ENCODE measurements at places on chromosomes 13 and 19. TPM values are rescaled to one million over a fixed set of nuclear protein-coding genes. Genes with fewer than 3 reads are reported as not detected.

- DNase-seq, result no peak
These were observed 24.1 kb upstream of the CEACAM20 start for GRCh38 chr19:44553478-44554171.

DNA sequence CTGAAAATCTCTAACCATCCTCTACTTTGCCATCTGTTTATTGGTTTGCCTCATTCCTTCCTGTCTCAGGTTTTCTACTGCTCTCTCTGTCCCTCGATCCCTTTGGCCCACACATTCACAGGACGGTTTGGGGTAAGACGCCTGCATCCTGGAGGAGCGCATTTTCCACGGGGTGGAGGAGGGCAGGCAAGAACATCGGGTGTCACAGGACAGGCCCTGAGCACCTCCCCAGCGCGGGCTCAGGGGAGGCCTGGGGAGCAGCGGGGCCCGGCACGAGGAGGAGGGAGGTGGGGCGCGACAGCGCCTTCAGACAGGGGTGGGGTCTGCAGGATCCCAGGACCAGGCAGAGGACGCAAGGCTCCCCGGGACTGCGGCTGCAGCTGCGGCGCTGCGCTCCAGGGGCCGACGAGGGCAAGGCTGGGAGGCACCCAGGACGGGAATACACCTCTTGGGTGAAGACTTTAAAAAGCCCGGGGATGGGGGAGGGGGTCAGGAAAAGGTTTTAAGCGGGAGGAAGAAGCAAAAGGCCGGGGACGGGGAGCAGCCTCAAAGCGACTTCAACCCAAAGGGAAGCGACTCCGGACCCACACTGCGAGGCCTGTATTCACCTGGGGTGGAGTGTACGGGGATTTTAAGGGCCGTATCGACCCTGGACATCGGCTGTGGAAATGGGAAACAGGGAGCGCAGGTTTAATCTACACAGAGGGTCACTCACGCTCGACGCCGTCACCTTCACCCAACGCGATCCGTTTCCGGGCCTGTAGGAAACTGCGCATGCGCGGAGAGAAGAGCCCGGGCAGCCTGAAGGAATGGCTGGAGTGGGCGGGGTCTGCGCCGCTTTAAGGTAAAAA lies at the start of gene ZNF415:
TSS of gene ZNF415 (minus strand) at position 770 of the 851 bp plus-strand sequence. CDS start 10,234 bp downstream, outside the sequence.
- no peak for DNase-seq

GRCh38 chr13:98780451-98780850 lies 28.0 kb upstream of the SLC15A1 start:
- no peak for DNase-seq

- no peak for DNase-seq
These were observed 222.9 kb downstream of the RFC3 start for GRCh38 chr13:34040863-34041262.

The ZNF729 gene
- polyA plus RNA-seq, result not detected

The EIF3K gene
- 401 TPM for polyA plus RNA-seq

The PRR19 gene
- polyA plus RNA-seq, result 0.64 TPM

The RFPL4AL1 gene
- not detected for polyA plus RNA-seq

The LILRA1 gene
- polyA plus RNA-seq, result not detected

DNA sequence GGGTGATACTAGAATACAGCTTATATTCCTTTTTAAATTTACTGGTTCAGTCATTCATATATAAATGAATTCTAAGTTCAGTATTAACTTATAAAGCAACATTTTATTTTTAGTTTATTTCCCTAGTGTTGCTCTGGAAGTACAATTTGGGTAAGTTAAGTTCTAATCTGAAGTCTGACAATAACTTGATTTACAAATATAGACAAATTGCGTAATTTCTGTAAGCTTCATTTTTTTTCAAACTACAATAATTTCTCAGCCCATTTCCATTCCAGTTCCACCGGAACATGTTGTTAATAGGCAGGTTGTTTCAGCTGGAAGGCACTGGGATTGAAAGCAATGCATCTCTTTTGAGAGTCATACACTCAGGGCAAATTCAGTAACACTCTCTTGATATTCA lies 2000.7 kb downstream of the OLFM4 start:
- DNase-seq, result no peak

GRCh38 chr13:59120297-59120843 lies 1043.4 kb downstream of the DIAPH3 start:
- DNase-seq, result no peak

GRCh38 chr13:92967923-92968322 lies 258.7 kb upstream of the GPC6 start:
- DNase-seq, result no peak

DNA sequence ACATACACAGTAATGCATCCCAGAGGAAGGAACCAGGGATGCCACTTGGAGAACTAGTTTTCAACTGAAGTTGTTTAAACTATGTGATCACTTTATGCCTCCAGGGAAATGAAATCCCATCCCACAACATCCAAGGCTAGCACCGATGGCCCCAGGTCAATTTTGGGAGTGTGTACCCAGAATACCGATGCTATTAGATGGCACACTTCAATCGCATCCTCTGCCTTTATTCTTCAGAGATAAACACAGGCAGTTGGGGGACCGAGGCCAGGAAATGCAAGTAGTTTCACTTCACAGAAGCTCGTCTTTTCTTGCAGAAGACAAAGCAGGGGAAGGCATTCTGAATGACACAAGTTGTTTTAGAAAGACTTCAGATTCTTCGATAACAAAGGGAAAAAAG lies 13.8 kb downstream of the STK24 start:
- peak; percentile 61 for DNase-seq

DNA sequence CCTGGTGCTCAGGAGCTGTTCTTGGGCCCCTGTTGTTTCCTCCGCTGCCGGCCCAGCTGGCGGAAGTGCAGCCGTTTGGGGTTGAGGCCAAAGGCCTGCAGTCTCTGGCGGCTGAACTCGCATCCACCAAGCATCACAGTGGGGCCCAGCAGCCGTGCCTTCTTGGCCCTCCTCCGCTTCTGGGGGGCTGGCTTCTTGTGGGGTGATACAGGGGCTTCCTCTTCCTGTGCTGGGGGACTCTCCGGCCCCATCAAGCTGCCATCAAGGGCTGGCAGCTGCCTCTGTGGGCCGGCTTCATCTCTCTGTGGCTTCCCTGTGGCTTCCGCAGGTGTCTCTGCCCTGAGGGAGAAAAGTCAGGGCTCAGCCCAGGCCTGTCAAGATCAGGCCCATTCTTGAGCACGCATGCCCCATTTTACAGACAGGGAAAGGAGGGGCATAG lies 10.3 kb downstream of the ATG4D start:
- peak; percentile 54 for DNase-seq

The B3GNT8 gene
- polyA plus RNA-seq, result 11.1 TPM

DNA sequence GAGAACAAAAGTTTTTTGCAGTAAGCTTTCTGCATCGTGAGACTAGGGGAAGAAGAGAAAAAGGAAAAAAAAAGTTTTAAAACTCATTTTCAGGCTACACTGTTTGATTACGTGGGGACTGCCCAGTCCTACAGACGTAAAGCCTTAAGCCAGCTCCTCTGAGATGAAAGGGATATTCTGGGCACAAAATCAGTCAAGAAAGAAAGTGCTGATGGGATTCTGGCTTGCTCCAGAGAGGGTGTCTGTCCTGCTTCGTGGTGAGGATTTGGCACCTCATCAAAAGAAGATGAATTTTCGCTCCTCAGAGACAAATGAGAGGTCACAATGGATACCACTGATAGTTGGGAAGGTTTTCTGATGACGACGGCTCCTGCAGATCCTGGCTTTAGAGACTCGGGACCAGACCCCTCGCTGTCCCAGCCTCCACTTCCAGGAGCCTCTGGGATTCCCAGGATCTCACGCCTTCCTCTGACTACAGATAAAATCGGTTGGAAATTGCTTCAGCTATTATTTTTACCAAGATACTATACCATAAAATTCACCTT lies 9.7 kb downstream of the TEX29 start:
- DNase-seq, result no peak

- no peak for DNase-seq
These were observed 1.9 kb downstream of the PTPRS start for GRCh38 chr19:5338656-5339197.

The RAB11B gene
- 87.4 TPM for polyA plus RNA-seq

DNA sequence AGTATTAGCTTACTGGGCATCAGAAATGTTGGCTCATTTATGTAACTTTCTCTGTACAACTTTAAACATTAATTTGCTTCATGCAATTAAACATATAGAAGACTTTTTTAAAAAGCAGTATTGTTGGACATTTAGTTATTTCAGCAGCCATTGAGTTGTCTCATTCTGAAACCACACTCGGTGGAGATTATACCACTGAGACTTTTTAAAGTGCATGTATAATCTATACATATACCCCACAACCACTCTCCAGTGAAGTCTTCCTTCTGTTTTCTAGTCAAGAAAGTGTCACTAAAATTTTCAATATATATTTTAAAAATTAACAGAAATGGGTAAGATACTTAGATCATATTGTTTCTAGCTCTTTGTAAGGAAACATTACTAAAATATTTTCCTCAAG lies 15.5 kb downstream of the SETDB2 start:
- no peak for DNase-seq

GRCh38 chr13:98039964-98040363 lies 86.5 kb downstream of the IPO5 start:
- DNase-seq, result no peak

The CAMSAP3 gene
- 0.07 TPM for polyA plus RNA-seq

The RDH8 gene
- polyA plus RNA-seq, result not detected

The CGB2 gene
- not detected for polyA plus RNA-seq

DNA sequence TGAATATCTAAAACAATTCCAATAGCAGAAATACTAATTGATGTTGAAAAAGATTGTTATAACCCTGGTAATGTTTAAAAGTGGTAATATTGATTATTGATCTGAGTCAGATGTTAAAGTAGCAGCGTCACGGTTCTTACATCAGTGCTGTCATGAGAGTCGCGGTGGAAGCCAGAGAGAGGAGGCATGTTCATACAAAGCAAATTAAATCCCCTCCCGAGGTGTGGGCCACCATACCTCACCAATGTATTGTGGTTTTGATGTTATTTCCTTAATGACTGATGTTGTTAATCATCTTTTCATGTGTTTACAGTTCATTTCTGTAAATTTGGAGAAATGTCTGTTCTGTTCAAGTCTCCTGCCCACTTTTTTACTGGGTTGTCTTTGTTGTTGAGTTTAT lies 11.2 kb downstream of the ZNF317 start:
- peak; percentile 34 for DNase-seq

The ATP8B3 gene
- 2.4 TPM for polyA plus RNA-seq

DNA sequence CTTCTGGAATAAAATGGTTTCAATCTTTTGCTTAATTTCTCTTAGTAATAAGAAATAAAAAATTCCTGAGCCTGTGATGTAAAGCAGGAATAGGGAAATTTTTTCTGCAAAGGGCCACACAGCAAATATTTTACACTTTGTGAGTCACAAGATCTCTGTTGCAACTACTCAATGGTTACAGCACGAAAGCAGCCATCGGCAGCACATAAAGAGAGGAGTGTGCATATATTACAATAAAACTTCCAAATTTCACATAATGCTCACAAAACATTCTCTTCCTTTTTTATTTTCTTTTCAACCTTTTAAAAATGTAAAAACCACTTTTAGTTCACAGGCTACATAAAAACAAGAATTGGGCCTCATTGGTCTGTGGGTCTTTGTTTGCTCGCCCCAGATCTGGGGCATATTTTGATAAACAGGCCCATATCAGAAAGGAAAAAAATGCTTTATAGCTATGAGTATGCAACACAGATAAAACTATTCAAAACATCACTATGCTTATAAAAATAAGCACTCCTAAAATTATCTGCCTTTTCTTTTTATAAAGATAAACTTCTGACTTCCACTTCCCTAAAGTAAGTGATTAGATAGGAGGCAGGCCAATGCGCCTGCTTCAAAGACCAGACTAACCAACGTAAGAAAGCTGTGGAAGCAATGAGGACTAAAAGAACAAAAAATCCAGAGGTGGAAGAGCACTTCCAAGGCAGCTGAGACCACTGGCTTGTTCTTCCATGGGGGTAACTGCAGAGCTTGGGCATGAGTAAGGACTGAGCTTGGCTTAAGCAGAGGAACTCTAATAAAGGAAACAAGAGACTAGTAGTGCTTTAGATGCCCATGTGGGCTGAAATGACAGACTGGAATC lies 26.5 kb downstream of the MYCBP2 start:
- DNase-seq, result no peak

DNA sequence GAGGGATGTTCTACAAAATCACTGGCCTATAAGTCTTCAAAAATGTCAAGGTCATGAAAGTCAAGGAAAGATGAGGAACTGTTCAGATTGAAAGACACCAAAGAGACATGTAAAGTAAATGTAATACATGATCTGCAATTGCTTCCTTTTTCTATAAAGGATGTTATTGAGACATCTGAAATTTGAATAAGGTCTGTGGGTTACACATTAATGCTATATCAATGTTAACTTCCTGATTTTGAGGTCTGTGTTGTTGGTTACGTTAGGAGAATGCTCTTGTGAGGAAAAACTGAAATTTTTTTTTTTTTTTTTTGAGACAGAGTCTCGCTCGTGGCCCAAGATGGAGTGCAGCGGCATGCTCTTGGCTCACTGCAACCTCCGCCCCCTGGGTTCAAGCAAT lies 197.4 kb downstream of the RGCC start:
- no peak for DNase-seq

DNA sequence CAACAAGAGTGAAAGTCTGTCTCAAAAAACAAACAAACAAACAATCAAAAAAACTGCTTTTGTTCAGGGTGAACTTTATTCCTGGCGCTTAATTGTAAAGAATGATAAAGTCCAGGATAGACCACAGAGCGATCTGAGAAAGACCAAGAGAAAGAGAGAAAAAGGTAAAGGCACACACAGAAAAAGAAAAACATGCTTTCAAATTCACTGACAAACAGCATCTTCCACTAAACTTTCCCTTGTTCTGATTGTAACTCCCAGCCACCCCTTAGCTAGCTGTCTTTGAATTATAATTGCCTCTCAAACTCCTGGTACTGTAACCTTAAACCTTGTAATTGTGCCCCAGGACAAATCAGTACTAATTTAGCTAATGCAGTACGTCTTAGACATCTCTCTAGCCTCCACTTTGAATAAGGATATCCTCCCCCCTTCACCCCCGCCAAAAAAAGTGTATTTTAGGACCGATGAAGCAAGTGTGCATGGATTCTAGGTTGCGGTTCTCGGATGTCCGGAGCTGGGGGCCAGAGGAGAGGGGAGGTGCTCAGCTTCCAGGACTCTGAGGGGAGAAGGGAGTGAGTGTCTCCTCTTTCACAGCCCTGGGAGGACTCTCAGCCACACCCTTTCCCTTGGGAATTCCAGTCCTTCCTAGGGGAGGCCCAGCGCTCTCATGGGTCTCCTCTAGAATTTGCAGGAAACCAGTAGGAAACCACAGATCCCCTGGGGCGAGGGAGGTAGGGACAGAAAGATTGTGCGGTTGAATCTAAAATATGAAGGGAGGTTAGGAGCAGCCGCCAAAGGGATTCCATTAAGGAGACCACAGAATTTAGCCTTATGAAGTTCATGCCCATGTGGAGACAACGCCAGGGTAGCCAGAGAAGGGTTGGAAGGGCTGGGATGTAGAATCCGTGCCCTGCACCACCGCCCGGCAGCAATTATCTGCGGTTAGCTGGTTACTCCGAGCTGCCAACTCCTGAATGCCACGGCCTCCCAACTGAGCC lies 19.7 kb downstream of the ZNF536 start:
- DNase-seq, result no peak

The AP1M2 gene
- polyA plus RNA-seq, result not detected

GRCh38 chr13:26469602-26470001 lies 87.9 kb upstream of the WASF3 start:
- no peak for DNase-seq

The IGSF23 gene
- not detected for polyA plus RNA-seq
